Stimulated activated CD4-positive, alpha-beta T cell treated with anti-CD3 and anti-CD28 coated beads, Interleukin-4, amount 100 ng/mL, for 1 hour (primary cell): ENCODE measurements at places on chromosomes 5 and 9.
A peak's percentile ranks its signal among the peaks of the same experiment; 100 is the strongest.

DNA sequence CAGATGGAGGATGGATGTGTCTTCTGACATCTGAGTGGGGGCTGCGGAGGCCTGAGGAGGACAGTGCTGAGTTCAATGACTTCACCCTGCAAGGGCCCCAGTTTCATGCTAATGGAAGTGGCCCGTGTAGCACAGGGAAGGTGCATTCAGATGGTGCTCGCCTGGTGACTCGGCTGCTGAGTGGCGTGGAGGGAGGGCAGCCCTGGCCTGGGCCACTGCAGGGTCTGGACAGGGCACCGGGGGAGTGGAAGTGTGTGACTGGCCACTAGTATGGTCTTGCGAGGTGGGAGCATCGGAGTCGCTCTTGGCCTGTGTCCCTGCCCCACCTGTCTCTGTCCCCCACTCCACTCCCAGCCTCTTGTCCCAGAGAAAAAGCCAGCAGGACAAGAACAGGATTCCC, 1.7 kb upstream of the SLC9A3 start:
- no peak for DNase-seq

- no peak for DNase-seq
These were observed 460.0 kb downstream of the PSAT1 start for GRCh38 chr9:78756813-78757510.

GRCh38 chr9:88007291-88007650, 32.9 kb upstream of the CDK20 start:
- DNase-seq = peak; percentile 43

DNA sequence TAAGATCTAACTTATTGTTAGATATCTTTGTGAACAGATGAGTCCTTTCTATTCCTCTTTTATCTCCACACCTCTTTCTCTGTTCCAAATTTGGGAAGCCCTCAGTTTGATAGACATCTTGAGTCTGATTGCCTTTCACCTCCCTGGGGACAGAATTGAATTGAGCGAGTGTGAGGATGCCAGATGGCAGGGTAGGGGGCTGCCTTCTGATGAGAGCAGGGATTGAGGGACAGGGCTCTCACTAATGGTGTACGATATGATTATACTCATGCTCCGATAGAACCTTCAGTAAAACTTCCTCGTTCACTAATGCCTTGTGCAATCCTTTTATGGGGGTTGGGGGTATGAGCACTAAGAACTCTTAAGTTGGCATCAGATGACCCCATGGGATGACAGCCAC, 172.1 kb upstream of the DAP start:
- no peak for DNase-seq

DNA sequence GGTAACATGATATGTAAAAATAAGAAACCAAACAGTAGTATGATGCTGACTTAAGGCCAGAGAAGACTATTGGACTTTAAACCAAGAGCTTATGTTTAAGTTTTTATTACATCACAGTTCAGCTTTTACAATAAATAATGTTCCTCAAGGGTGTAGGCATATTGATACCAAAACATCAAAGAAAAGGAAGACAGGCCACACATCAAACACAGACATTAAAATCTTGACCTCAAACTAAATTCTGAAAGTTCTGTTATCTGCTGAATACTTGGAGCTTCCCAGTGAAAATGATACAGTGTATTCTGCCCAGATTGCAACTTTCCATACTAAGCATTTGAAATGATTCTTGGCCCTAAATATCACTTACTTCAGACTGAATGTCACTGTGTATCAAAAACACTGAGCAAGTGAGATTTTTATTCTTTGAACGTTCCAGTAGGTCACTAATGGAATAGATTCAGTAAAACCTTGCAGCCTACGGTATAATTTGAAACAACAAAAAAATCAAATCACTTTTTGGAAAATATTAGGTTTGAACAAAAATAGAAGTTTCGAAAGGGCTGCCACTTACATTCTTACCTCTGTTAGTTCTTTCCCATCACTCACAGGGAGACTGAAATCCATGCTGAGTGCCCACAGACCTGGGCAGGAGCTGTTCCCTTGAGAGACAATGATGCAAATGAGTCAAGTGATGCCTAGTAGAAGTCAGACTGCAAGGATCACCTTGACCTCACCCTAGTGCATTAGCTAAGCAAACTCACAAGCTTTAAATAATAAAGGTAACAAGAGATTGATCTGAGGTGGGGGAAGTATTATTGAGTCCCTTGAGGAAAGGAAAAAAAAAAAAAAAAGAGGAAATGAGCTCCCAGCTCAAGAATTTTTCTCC, 2.5 kb downstream of the LPAR1 start:
- DNase-seq = no peak

DNA sequence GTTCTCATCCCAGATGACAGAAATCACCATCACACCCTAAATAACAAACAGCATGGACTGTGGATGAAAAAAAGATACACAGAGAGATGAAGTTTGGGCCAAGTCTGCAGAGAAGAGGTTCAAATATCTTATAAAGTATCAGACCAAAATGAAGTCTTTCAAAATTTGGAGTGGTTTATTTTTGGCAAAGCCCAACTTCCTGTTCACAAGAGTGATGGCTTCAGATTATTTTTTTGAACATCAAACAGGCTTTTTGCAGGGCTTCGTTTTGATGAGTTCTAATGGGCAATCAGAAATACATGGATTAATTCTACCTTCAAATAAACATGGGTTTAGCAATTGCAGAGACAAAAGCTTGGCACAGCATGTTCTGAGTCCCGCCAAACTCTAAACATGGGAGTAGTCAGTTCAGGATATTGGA, 378.2 kb upstream of the RPS23 start:
- DNase-seq = no peak

GRCh38 chr5:9699681-9700080, 69.5 kb upstream of the TAS2R1 start:
- no peak for DNase-seq

DNA sequence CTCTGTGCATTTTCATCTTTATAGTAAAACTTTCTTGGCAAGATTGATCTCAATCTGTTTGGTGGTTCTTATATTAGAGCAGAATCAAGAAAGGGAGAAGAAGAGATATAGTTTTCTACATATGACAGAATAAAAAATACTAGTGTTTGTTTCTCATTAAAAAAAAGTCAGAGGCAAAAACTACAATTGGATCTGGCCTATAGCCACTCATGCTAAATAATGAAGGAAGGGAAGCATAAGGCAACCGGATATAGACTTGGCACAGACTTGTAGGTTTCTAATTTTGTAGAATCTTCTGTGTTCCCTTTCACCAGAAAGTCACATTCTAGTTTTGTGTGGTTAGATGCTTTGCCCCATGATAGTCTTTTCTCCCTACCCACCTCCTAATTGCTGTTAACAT, 306.2 kb downstream of the PIK3R1 start:
- no peak for DNase-seq

DNA sequence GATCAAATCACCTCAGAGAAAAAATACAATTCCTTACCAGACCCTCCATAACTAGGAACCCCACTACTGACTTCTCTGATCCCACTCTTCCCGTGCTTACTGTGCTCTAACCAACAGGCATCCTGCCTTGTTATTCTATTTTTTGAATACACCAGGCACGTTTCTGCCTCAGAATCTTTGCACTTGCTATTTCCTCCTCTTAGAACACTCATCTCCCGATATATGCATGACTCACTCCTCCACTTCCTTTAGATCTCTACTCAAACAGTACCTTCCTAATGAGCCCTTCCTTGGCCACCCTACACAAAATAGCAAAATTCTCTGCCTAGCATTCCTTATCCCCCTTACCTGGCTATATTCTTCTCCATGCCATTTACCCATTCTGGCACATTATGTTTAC, 43.9 kb downstream of the MAPKAP1 start:
- no peak for DNase-seq

DNA sequence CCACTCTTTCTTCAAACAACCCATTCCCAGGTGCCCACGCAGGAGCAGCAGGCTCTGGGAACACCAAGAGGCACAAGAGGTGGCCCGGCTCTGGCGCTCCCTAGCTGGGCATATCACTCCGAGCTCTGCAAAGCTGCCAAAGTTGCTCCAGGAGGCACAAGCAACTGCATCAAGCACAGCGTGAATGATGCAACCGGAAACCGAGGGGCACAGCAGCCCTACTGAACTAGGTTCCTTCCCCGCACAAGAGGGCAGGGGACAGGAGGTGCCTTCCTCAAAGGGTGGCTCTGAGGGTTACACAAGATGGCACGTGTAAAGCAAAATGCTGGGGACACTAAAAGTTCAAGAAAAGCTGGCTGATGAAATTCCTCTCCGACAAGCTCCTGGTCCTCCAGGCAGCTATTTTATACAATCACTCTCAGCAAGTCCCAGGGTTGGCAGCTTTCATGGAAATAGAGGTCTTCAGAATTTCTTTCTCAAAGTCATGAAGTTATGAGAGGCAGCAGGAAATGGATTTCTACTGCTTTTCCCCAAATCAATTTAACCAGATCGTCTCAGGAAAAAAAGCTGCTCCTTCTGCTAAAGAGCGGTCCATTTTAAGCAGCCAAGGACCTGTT, 22.9 kb downstream of the PSMB7 start:
- no peak for DNase-seq

DNA sequence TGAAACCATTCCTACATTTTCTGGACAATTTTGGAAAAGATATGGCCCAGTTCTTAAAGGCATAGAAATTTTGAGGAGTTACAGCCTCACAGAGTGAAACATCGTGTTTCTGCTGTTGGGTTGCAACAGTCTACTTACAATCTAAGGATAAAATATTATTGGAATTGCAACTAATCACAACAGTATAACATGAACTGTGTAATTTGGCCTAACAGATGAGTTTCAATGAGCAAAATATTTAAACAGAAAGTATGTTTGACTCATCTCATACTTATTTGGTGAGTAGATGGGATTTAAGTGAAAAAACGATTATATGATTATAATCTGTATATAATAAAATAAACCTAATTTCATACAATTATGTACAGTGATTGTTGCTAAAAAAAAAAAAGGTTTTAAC, 1061.8 kb downstream of the CDH12 start:
- DNase-seq = no peak

GRCh38 chr9:120904061-120904977, 22.3 kb downstream of the TRAF1 start:
- peak; percentile 53 for DNase-seq

- no peak for DNase-seq
These were observed 4.0 kb upstream of the ADAMTS16 start for GRCh38 chr5:5135957-5136676.

- no peak for DNase-seq
These were observed 123.5 kb upstream of the EGFLAM start for GRCh38 chr5:38134810-38135209.

- DNase-seq = no peak
These were observed 350.0 kb upstream of the ISL1 start for GRCh38 chr5:51033215-51033614.

DNA sequence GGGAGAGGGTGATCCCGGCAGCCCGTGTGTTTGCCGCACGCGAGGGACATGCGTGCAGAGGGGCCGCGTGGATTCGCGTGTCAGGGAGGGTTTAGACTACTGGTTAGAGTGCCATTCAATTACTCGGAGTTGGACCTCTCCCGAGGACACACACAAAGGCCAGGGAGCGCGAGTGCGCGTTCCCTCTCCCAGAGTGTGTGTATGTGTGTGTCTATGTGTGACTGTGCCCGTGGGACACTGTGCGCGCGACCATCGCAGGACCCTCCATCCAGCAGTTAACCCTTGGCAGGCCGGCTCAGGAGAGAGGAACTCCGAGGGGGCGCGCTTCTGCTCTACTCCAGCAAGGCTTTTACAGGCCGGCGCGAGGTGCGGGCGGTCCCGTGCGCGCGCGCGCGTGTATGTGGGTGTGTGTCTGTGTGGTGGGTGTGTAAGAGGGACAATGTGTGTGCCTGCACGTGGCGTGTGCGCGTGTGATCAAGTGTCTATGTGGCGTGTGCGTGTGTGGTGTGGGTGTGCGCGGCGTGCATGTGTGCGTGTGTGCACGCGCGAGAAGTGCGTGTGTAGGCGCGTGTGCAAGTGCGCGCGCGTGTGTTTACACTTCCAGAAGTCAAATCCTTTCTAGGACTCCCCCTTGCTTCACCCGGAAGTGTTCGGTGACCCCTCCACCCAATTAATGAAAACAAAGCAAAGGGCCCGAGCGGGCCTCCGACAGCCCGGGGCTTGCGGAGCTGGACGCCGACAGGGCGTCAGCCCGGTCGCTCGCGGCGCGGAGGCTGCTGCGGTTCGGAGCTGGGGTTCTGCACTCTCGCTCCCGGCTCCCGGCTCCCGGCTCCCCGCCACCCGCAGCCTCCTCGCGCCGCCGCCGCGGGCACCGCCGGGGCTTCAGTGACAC, 75.3 kb upstream of the TBCA start:
- peak; percentile 4 for DNase-seq

- no peak for DNase-seq
These were observed 4.5 kb upstream of the PDLIM4 start for GRCh38 chr5:132253008-132253441.

DNA sequence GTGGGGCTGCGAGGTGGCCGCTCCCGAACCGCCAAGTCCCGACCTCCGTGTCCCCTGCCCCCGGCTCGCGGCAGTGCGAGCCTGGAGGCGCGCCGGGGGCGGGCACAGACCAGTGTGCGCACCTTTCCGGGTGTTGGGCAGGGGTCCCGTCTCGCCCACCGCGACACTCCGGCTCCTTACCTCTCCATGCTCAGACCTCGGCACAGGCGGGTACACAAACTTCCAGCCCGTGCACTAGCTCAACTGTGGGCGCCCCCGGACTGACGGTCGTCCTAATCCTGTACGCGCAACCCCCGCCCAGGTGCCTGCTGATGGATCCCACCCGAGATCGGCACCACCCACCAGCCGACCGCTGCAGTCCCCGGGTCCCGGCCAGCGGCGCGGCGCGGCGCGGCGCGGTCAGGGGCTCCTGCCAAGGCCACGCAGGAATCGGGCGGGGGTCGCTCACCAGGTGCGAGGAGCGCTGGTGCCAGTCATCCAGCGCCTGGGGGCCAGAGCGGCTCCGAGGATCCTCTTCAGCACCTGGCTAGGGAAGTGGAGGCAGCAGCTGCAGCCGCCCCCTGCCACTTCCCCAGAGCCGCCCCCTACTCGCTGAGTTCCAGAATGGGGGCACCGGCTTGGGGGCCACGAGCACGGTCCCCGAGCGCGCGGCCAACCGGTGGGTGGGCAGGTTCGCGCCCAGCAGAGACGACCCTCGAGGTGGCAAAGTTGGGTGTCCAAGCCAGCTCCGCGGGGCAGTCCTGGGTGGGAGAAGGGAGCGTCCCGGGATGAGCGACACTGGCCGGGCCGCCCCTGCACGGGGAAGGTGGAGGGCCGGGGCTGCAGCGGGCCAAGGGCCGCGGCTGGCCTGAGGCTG, 511 bp downstream of the SEMA5A start:
- no peak for DNase-seq

DNA sequence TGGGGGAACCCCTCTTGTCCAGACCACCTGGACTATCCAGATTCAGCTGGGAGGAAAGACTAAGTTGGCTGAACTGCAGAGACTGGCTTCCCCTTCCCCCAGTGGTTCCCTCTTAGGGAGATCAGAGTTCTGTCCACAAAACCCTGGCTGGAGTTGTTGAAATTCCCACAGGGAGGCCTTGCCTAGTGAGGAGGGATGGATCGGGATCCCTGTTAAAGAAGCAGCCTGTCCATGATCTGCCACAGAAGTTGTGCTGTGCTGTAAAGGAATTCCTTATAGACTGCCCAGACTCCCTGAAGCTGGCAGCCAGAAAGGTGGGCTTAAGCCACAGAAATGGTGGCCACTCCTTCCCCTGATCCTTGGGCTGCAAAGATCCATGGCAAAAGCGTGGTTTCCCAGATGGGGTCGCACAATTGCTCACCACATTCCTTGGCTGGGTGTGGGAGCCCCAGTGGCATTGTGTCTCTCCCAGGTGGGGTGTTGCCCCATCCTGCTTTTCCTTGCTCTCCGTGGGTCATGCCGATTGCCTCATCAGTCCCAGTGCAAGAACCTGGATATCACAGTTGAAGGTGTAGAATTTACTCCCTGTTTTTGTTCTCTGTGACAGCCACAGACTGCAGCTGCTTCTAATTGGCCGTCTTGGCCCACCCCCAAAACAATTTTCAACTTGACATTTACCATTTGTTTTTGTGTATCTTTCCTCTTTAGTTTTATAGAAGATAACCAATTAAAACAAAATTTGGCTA, 342.4 kb downstream of the FGF10 start:
- no peak for DNase-seq
